ENCODE measurements at places on chromosomes 1 and 21.

GRCh38 chr1:157274698-157275534, 136.7 kb upstream of the ETV3 start:
- DNase-seq: no peak

- DNase-seq: no peak
Measured at GRCh38 chr1:81052162-81052561, 748.6 kb upstream of the ADGRL2 start.

DNA sequence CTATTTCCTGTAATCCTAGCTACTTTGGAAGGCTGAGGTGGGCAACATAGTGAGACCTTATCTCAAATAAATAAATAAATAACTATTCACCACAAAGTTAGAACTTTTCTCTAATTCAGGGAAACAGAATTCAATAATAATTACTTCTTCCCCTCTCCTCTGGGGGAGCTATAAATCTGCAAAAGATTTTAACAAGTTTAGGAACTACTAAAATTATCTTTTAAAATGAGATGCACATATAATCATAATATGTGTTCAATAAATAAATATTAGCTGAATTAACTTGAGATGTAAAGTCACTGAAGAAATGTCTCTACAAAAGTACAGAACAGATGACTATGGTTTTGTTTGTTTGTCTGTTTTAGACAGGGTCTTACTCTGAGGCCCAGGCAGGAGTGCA, 14.1 kb downstream of the WDR47 start:
- DNase-seq: no peak

DNA sequence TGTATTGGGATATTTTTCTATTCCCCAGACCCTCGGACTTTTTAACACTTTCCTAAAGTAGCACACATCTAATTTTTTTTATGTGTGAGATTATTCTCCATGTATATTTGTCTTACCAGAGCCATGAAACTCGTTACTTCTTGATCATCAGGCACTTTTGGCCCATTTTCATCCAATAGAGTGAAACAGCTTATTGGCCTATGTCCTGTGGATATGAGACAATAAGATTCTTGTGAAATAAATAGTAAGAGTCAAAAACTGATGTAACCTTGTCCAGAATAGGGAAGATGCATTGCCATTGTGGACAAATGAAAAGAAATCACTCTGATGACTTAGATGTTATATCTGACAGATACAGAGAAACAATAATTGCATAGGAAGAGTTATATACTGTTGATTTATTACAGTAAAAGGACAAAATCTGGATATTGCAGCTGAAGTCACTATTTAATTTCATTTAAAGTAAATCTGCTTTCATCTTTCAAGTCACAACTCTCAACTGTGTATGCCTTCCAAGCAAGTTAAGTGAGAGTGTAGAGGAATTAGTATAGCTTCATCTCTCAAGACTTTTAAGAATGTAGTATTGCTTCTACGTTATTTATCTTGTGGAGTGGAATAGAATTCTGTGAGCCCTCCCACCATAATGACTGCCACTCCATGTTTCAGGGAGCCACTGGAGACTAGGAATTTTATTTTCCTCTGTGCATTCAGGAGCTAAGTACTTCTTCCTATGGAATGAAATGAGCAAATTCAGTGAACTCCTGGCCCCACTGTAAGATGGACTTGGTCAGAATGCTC, 86.9 kb downstream of the ADAMTS1 start:
- DNase-seq: no peak

DNA sequence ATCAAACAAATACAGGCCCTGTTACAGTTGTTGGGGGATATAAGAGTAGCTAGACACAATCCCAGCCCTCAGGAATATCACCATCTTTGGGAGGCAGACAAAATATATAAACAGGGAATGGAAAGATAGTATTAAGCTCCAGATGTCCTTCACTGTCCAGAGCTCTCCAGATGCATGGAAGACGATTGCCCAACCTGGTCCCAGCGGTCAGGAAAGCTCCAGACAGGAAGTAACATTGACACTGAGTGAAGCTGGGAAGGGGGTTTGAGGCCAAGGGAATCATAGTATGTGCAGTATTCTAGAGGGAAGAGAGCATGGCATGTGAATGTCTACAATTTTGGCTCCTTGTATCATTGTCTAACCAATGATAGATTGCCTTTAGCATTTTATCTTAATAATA, 173.9 kb upstream of the HOOK1 start:
- no peak for DNase-seq

- DNase-seq: no peak
Measured at GRCh38 chr1:109167001-109167506, 46.7 kb upstream of the SARS1 start.

- no peak for DNase-seq
Measured at GRCh38 chr1:19439464-19440171, 45.7 kb downstream of the CAPZB start.

- DNase-seq: no peak
Measured at GRCh38 chr1:172496678-172497077, 36.3 kb upstream of the SUCO start.

DNA sequence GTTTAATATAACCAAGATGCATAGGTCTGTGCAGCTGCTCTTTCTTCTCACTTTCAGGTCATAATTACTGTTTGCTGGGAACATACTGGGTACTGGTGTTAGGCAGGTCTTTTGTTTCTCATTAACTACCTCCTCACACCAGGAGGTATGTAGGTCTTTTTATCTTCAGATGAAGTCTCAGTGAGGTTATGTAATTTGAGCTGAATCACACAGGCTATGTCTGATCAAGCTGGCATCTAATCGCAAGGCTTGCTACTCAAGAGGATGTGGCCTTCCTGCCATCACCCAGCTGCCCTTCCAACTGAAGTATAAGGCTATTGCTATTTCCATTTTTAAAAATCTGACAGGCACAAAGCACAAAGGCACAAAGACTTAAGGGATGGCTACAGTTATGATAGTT, 96.4 kb downstream of the RUNX1 start:
- no peak for DNase-seq

DNA sequence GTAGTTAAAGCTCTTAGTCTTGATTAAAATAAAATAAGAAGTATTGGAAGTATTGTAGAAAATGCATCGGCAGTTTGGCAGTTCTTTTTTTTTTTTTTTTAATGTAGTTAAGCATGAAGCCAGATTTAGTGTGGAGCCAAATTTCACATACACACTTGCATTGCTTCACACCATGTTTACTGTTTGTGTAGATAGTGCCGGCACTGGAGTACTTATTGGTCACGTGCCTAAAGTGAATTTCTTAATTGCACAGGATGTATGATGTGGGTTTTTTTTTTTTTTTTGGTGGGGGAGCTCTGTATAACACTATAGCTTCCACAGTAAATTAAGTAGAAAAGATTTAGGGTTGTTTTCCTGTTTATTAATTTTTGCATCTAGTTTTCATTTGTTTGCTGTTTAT, 21.2 kb upstream of the TMEM61 start:
- no peak for DNase-seq

DNA sequence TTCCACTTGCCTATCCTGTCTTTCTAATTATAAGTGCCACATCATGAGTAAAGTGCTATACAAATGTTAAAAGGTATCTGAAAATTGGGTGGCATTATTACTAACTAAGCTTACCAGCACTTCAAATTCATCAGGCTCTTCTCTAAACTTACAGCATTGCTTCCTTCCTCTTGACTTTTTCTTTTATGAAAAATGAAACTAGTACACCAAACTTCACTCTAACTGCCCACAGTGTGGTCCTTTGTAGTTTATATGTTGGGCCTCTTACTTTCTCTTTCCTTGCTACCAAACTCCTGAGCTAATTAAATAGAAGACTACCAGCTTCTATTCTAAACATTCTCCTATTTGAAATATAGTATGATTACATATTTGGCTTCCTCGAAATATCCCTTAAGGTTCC, 81.8 kb downstream of the NOTCH2 start:
- DNase-seq: no peak

- no peak for DNase-seq
Measured at GRCh38 chr1:92968138-92969032, 7.1 kb upstream of the DIPK1A start.

- no peak for DNase-seq
Measured at GRCh38 chr1:162885265-162885664, 24.3 kb upstream of the CCDC190 start.

DNA sequence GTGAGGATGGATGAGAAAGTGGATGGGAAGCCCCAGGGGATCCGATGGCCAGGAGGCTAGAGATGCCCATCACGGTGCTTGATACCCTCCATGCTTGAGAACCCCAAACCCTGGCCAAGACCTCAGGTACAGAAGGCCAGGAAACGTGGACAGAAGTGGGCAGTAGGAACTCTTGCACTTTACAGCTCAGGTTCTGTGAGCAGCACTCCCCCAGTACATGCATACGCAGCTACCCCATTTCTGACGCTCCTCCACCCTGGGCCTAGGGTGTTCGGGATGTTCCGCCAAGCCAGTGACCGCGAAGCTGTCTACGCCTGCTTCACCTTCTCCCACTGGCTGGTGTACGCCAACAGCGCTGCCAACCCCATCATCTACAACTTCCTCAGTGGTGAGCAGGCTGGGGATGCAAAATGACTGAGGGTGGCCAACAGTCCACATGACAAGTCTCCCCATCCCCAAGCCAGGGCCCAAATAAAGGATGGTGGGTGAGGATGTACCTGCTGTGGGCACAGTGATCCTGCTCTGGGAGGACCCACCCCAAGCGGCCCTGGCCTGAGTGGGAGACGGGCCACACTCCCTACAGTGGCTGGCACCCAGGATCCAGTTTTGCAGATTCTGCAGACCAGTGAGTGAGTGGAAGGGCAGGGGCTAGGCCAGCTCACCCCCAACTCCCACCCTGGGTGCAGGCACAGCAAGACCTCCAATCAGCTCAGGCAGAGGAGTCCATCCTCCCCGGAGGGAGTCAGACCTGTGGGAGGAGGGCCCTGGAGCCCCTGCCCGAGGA, 7.4 kb downstream of the HCRTR1 start:
- no peak for DNase-seq

- no peak for DNase-seq
Measured at GRCh38 chr1:175192111-175192629, 406 bp downstream of the KIAA0040 start.

DNA sequence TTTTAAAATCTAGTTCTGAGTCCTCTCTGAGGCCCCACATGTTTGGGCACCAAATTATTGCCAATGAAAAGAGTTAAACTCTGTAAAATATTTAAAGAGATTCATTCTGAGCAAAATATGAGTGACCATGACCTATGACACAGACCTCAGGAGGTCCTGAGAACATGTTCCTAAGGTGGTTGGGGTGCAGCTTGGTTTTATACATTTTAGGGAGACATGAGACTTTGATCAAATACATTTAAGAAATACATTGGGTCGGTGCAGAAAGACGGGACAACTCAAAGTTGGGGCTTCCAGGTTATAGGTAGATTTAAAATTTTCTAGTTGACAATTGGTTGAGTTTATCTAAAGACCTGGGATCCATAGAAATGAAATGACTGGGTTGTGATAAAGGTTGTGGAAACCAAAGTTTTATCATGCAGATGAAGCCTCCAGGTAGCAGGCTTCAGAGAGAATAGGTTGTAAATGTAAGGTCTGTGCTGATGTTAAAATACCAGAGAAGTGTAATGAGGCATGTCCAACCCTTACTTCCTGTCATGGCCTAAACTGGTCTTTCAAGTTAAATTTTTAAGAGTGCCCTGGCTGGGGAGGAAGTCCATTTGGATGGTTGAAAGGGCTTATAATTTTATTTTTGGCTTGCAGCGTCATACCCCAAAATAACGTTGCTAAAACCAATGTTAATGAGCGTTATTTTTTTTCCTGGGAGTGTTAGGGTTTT, 274.9 kb downstream of the NUF2 start:
- DNase-seq: no peak

GRCh38 chr1:115274467-115274866, 63.6 kb downstream of the NGF start:
- DNase-seq: peak; percentile 20

DNA sequence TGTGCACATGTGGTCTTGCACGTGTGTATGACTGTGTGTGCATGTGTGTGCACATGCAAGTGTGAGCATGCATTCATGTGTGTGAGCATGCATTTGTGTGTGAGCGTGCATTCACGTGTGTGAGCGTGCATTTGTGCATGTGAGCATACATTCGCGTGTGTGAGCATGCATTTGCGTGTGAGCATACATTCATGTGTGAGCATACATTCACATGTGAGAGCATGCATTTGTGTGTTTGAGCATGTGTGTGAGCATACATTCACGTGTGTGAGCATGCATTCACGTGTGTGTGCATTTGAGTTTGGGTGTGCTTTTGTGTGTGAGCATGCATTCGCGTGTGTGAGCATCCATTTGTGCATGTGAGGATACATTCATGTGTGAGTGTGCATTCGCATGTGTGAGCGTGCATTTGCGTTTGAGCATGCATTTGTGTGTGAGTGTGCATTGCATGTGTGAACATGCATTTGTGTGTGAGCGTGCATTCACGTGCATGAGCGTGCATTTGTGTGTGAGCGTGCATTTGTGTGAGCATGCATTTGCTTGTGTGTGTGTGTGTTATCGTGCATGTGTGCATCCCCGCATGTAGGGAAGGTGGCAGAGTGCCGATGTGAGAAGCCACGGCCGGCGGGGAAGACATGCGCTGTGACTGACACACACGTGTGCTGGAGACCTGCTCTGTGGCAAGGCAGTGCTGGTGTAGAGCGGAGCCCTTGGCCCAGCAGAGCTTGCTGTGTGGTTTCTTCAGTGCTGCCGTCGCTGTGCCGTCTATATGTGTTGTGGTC, 18.2 kb downstream of the ITGB2 start:
- DNase-seq: no peak

DNA sequence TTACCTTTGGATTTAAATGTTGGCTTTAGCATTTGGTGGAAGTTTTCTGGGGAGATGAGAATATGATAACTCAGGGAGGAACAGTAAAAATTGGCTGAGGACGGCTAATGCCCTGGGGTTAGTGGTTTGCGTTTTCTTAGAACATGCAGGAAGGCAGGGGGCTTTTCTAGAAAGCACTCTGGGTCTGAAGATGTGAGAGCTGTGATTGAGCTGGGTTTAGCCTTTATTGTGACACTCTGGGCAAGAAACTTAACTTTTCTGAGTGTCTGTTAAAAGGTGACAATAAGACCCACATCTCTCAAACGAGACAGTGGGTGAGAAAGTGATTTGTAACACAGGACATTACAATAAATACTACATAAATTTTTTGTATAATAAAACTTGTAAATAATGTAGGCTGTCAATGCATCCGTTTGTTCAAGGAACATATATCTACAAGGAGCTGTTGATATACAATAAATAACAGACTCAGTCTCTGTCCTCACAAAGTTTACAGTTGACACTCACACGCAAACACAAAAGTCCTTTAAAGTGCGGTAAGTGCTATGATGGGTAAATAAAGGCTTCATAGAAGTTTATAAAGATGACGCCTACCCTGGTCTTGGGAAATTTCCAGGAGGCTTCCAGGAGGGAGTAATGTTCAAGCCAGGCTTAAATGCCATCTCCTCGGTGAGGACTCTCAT, 49.5 kb upstream of the MRPS6 start:
- DNase-seq: no peak

Data from CMK (cell line).